Stimulated activated CD8-positive, alpha-beta memory T cell treated with anti-CD3 and anti-CD28 coated beads, Interleukin-7, amount 100 ng/mL, for 24 hours (primary cell): ENCODE measurements at places on chromosomes 4 and X.

GRCh38 chr4:160514126-160514525, 1411.2 kb downstream of the RAPGEF2 start:
- no peak for DNase-seq

DNA sequence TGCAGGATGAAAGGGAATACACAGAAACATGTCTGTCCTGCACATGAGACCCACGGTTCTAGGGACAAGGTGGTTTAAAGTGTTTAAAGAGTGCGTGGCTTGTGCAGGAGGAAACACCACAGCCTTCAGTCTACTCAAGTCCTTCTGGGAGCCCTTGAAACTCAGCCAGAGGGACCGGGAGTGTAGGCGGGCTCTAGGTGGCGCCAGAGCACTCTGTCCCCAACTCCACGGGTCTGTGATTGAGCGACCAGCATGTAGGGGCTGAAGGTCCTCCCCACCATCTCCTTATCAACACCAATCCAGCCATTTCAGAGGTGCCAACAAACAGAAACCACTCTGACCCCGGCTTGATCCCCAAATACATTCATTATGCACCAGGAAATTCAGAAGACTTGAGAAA, 82.0 kb upstream of the CLDN34 start:
- no peak for DNase-seq

GRCh38 chrX:37424000-37424429, 74.9 kb downstream of the PRRG1 start:
- DNase-seq: no peak

GRCh38 chr4:113586072-113586471, 175.5 kb downstream of the CAMK2D start:
- DNase-seq: no peak

- no peak for DNase-seq
Measured at GRCh38 chr4:112082954-112083586, 62.2 kb upstream of the FAM241A start.

DNA sequence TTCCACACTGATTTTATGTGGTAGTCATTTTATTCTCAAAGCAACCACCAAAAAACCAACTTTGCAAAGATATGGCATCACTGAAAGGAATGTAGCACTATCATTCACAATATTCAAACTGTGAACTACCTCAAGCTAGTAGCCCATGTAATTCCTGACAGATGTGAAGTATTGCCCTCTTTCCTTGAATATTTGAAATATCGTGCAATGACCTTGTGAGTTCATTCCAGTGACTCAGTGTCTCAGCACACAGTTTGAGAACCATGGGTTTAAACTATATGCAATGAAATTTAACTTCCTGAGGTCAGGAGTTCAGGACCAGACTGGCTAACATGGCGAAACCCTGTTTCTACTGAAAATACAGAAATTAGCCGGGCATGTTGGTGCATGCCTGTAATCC, 20.9 kb upstream of the IQCM start:
- DNase-seq: no peak

DNA sequence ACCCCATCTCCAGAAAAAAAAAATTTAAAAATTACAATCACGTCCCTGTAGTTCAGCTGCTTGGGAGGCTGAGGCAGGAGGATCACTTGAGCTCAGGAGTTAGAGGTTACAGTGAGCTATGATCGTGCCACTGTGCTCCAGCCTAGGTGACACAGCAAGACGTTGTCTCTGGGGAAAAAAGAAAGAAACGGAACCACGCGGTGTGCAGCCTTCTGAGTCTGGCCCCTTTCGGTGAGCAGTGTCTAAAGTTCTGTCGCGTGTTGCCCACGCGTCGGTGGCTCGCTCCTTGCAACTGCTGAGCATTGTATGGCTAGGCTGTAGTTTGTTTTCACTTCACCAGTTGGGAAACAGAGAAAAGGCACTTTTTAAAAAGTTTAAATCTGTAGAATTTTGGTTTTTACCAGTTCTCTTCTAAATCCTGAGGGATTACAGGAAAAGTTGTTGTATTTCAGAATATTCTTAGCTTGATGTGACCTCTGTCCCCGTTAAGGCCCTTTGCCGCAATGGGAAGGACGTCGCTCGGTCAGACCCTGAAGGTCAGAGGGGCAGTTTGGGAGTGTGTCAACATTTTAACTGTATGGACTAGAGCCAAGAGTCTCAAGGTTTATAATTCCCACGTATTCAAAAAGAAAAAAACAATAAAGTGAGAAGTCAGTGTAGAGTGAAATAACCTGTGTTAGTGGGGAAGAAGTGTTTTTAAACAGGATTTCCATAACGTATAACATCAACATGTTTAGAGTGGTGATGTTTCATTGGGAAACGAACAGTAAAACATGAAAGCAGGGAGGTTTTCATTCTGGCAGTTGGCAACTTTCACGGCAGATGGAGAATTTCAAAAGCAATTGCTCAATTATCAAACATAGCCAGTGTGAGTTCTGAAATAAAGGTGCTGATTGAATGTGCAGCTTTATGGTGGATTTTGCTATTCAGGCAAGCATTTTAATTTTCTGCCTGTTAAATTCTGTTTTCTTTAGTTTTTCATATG, 45.8 kb upstream of the MSANTD1 start:
- no peak for DNase-seq
